HL-60 (cell line): ENCODE measurements at places on chromosomes 3 and 15.

DNA sequence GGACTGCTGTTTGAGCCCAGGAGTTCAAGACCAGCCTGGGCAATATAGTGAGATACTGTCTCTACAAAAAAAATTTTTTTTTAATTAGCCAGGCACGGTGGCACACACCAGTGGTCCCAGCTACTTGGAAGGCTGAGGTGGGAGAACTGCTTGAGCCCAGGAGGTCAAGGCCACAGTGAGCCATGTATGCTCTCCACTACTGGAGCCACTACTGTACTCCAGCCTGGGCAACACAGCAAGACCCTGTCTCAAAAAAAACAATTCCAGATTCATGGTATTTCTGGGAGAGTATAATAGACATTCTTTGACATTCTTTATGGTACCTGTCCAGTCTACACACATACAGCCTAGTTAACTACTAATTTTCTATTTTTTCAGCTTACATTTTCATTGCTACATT lies 70.1 kb downstream of the GSK3B start:
- DNase-seq: no peak

DNA sequence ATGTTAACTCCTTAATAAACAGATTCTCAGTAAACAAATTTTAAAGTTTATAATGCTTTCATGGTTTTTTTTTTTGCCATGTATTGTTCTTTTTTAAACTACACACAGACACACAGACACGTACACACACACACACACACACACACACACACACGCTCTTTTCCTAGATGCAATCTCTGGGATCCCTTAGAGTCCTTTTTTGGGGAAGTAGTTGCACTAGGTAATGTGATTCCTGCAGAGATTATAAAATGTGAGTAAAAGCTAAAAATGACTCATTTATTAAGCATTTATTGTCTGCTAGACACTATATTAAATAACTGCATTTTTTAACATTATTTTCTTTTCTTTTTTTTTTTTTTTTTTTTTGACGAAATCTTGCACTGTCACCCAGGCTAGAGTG lies 19.9 kb downstream of the NDUFB5 start:
- DNase-seq: no peak

- DNase-seq: no peak
These were observed 244.5 kb downstream of the SLC9A9 start for GRCh38 chr3:143603774-143604173.

GRCh38 chr15:63615935-63616334 lies 18.7 kb downstream of the FBXL22 start:
- no peak for DNase-seq

DNA sequence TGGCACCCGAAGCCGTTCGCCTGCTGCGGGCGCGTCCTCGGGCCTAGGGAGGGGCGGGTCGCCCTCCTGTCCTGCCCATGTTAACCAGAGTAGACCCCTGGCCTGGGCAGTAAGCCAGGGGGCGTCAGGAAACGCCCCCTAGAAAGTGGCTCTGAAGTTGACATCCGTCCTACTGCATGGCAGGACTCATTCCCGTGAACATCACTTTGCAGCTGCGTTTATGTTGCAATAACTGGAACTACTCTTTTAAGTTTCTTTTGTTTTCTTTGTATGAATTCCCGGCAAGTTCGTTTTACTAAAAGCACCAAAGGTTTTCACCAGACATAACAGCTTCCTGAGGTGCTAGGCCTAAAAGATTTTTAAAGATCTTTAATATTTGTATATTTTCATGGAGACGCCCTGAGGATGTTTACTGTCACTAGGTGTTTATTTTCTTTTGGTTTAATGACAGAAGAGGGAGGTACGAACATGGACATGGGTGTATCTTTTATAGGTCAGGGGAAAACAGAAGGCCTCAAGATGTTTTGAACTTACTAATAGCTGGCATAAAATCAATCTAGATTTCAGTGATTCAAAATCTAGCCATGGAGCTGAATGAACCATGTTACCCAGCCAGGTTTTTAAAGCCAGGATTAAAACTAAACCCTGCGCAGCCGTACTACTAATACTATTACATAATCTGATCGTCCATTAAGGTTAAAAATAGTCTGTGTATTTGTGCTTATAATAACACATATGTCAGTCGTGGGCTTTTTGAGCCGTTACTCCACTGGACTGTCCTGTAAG lies 1.0 kb downstream of the C15orf61 start:
- no peak for DNase-seq

DNA sequence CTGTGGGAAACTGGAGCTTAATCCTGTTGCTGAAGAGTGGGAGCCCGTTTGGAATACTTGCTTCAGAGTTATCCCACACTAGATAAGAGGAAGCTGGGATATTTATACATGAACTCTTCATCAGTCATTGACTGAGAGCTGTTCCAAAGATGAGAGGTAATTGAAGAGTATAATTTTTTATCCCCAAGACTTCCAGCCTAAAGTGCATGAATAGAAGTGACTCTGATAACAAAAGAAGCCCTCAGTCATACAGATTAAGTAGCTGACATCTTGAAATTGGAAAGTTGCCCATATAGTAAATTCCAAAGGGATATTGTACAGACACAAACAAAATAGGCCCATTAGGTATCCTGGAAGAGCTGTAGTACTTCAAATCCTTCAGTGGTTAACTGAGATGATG lies 268.0 kb downstream of the EPHA3 start:
- no peak for DNase-seq

DNA sequence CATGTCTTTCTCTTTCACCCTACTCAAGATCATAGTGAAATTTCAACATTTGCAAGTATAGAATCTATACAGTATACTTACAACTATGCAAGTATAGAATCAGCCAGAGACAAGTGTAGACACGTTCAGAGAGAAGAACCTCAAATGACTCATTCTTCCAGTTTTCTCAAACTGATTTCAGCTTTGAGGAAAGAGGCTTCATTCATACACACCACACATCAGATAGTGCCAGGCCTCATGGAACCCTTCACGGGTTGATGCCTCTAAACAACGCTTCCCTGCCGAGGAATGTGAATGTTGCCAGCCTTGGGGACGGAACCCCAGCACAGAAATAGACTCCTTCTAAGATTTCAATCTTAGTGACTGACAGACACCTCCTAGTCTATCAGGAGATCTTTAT lies 135.7 kb downstream of the FOXP1 start:
- DNase-seq: no peak

- DNase-seq: no peak
These were observed 481.4 kb upstream of the ALCAM start for GRCh38 chr3:104885214-104885814.

- no peak for DNase-seq
These were observed 13.2 kb downstream of the SPSB4 start for GRCh38 chr3:141064255-141064926.

DNA sequence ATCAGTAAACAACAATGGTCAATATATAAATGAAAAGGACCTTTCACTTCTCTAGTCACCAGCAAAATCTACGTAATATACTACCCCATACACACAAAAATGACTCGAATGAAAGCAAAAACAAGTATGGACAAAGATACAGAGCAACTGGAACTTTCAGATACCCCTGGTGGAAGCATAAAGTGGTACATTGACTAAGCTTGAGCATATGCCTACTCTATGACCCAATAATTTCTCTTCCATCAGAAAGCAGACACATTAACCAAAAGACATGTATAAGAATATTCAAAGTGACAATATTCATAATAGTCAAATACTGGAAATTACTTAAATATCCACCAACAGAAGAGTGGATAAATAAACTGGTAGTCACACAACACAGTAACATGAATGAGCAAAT lies 86.0 kb downstream of the EFL1 start:
- DNase-seq: no peak

GRCh38 chr3:69085168-69085832 lies 563 bp downstream of the ARL6IP5 start:
- peak; percentile 26 for DNase-seq

DNA sequence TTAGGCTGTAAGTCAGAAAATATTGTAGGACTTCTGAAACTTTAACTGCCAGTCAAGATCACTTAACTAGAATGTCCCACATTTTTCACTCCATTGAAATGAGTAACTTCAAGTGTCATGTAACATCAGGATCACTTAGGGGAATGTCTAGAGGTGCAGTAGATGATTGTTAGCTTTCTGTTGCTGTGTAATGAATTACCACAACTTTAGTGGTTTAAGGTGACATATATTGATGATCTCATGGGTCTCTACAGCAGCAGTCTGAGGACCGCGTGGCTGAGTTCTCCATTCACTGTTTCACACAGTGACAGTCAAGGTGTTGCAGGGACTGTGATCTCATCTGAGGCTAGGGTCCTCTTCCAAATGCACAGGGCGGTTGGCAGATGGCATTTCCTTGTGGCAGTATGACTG lies 82.7 kb downstream of the SLC25A26 start:
- DNase-seq: no peak

GRCh38 chr3:141129541-141130011 lies 78.4 kb downstream of the SPSB4 start:
- no peak for DNase-seq

GRCh38 chr3:121724130-121724529 lies 25.4 kb downstream of the GOLGB1 start:
- DNase-seq: no peak

- DNase-seq: no peak
These were observed 356.6 kb upstream of the ADAMTS9 start for GRCh38 chr3:65044401-65044800.

GRCh38 chr15:44775953-44776352 lies 39.6 kb downstream of the TRIM69 start:
- DNase-seq: no peak

DNA sequence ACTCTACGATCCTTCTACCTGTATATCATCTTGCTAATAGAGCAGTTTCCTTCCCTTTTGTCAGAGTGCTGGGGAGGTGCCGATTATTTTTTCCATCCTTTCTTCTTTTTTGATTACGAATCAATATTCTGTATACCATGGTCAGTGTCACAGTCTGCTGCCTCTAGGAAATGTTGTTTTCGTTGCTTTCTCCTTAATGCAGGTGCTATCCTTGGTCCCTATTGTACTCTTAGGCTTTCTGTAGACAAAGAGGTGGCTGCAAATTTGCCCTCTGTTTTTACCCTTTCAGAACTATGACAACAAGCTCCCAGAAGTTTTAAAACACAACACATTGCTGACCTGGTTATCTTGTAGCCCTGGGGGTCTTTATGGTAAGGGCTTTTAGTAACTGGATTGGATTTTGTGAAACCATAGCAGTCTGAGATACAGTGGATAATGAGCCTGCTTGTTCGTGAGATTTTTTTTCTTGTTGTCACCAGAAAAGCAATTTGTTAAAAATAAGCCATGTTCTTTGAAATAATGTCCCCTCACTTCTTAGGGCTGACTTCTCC lies 430.3 kb upstream of the TPM1 start:
- no peak for DNase-seq

- no peak for DNase-seq
These were observed 27.0 kb upstream of the RNF7 start for GRCh38 chr3:141710888-141711616.

DNA sequence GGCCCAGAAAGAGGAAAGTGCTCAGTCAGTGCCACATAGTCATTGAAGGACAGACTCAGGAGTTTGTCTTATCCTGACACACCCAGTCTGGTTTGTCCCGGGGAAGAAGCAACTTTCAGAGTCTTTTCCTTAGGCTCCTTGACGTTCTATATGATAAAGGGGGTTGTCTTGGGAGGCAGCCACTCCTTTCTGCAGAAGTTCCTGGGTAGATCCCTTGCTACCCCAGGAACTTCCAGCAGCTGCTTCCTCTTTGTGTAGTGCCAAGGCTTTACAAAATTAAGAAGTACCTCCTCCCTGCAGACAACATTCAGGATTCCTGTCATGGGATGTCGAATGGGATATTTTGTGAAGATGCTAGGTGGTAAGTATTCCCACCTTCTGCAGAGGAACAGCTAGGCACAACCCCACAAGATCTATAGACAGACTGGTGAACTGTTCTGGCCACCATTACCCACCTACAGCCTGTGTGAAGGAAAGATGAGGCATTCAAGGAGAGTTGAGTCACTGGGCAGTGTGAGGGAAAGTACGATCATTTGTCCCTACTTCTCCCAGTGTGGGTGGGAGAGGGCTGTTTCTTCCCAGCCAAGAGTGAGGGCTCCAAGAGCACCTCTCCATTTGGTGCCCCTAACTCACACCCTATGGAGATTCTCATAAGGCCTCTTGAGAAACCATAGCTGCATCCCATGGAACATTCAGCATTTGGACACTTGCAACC lies 11.3 kb downstream of the TMEM266 start:
- DNase-seq: no peak

DNA sequence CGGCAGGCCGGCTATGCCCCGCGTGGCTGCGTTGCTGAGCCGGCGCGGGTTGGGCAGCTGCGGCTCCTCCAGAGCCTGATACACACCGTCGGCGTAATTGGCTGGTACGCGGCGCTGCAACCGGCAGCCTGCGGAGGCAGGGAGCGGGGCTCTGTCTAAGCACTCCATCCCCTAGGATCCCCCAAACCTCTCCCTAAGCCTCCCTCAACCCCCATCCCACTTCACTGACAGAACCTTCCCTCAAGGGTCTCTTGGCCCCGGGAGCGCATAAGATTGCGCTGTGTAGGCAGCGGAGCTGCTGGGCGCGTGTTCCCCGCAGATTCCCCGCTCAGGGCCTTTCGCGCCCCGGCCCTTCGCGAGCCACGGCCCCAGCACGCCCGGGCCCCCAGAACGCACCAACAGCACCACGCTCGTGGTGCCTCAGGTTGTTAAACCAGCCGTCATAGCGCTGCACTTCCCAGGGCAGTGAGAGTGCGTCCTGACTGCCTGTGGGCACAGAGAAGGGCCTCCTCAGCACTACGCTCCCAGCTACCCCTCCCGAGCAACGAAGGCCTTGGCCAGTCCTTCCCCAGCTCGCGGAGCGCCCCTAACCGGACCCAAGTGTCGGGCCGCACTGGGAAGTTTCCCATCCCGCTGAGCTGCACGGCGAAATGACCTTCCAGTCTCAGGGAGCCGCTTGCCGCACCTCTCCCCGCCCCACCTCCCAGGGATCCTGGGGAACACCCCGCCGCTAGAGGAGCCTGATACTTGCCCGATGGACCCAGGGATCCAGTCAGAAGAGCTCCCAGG lies 1.2 kb downstream of the DUOX2 start:
- DNase-seq: no peak

GRCh38 chr3:129121016-129121791 lies 400 bp downstream of the RAB43 start:
- no peak for DNase-seq

DNA sequence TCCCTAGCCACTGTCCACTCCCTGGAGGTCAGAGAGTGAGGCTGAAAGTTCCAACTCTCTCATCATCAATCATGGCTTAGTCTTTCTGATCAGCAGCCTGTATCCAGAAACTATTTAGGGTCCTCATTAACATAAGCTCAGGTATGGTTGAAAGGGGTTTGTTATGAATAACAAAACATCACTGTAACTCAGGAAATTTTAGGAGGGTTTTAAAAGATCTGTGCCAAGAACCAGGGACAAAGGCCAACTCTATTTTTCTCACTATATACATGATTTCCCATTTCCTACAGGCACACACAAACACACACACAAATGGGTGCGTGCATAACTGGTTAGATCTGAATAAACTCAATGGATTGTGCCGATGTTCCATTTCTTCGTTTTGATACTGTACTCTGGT lies 23.6 kb downstream of the STOML1 start:
- no peak for DNase-seq

GRCh38 chr15:60574801-60575631 lies 96.1 kb upstream of the ICE2 start:
- no peak for DNase-seq
